ENCODE measurements at places on chromosomes 11 and 22. TPM values are rescaled to one million over a fixed set of nuclear protein-coding genes. Genes with fewer than 3 reads are reported as not detected.
A peak's percentile ranks its signal among the peaks of the same experiment; 100 is the strongest.

Gene FXYD6
- total RNA-seq, result not detected

Gene PPFIA1
- 35.3 TPM for total RNA-seq

Gene OR10A2
- not detected for total RNA-seq

GRCh38 chr11:14907411-14908213 is 15.6 kb upstream of the CYP2R1 start:
- DNase-seq, result peak; percentile 18
